NT2/D1 (cell line): ENCODE measurements at places on chromosomes 11 and 22.
A peak's percentile ranks its signal among the peaks of the same experiment; 100 is the strongest.

DNA sequence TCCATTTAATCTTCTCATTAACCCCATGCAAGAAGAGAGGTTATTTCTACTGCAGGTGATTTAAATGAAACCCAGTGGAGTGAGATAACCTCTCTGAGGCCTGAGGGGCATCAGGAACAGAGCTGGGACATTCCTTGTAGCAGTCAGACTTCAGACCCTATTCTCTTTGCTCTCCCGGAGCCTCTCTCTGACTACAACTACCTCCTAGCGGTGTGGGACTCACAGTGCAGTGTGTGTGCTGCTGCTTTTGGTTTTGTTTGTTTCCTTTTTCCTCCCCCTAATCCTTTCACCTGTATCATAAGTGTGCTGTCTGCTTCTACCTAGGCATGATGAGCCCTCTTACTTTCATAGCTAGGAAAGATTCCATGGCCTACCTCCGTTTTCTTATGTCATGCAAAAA lies 769.6 kb downstream of the NTM start:
- no peak for DNase-seq

- peak; percentile 39 for DNase-seq
These were observed 111.4 kb downstream of the SPON1 start for GRCh38 chr11:14073849-14074476.

GRCh38 chr11:65436412-65437032 lies 13.9 kb downstream of the NEAT1 start:
- DNase-seq = no peak

- DNase-seq = no peak
These were observed 57.5 kb downstream of the RTL6 start for GRCh38 chr22:44440224-44441160.

GRCh38 chr22:30486118-30486517 lies 14.3 kb upstream of the SEC14L3 start:
- DNase-seq = no peak

DNA sequence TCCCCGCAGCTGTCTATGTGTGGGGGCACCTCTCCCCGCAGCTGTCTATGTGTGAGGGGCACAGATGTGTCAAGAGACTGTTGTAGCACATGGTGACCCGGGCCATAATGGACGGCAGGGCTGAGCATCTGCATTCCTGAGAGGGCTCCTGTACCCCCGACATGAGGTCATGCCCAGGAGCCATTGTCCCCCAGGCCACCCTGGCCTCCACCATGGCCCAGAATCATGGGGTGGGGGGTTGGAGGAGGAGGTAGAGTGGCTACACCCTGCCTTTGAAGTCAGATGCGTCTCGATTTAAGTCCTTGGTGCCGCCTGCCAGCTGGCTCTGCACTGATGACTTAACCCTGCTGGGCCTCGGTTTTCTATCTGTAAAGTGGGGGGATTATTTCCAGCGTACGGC lies 49.1 kb downstream of the ARHGAP8 start:
- no peak for DNase-seq

DNA sequence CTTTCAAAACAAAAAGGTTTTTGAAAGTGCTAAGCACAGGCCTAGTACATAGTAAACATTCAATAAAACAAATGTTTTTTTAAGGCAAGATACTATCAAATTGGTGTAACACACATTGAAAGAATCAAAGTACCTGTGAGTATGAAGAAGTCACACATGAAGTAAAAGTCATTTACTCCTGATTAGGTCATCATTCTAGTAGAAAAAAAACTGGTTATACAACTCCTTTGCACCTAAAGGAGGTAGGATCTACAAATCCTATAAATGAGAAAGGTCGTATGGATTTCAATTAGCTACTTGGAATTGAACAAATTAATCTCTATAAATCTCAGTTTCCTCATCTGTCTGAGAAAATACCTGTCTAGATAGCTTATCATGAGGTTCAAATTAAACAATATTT lies 80.8 kb downstream of the SIK3 start:
- no peak for DNase-seq
